ENCODE measurements at places on chromosomes 13 and 19. TPM values are rescaled to one million over a fixed set of nuclear protein-coding genes. Genes with fewer than 3 reads are reported as not detected.

The PGLYRP2 gene
- not detected for polyA plus RNA-seq

The UBAC2 gene
- polyA plus RNA-seq: 44.3 TPM

The LILRA1 gene
- not detected for polyA plus RNA-seq

The FBN3 gene
- 52.7 TPM for polyA plus RNA-seq

The IL17D gene
- 14.5 TPM for polyA plus RNA-seq

The S1PR4 gene
- polyA plus RNA-seq: not detected

The ZNF154 gene
- polyA plus RNA-seq: 25.1 TPM

The TMC4 gene
- polyA plus RNA-seq: 2.2 TPM

The PCDH9 gene
- 3.5 TPM for polyA plus RNA-seq

The ZNF667 gene
- 17.4 TPM for polyA plus RNA-seq
